Activated CD8-positive, alpha-beta memory T cell treated with anti-CD3 and anti-CD28 coated beads for 1 hour (primary cell): ENCODE measurements at places on chromosomes 12 and 14.

DNA sequence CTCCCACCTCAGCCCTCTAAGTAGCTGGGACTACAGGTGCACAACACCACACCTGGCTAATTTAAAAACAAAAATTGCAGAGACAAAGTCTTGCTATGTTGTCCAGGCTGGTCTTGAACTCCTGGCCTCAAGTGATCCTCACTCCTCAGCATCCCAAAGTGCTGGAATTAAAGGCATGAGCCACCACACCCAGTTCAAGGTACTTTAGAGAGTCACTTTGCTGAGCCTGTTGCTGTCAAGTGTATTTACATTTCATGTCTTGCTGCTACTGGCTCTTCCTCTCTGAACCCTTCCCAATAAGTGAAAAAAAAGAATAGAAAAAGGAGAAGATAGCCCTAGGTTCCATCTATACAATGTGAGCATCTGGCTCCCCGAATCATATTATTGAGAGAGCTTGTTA lies 38.4 kb downstream of the SLCO1A2 start:
- no peak for DNase-seq

- DNase-seq, result no peak
These were observed 52.3 kb upstream of the BCL2L14 start for GRCh38 chr12:12018454-12018853.

DNA sequence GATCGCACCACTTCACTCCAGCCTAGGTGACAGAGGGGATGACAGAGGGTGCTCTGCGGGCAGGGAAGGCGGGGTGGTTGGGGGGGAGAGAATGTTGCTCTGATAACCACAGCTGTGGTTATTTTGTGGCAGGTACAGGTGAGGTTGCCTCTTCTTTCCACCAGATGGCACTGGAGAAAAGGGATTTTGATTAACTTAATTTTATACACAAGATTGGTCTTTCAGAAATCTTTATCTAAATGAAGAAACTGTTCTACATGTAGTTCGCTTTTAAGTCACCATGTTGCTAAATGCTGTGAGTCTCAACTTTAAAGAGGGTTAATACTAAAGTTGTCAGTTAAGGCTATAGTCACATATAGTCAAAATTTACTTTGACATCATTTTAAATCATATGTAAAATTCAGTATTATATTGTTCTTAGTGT lies 25.7 kb downstream of the FGF23 start:
- peak; percentile 27 for DNase-seq

- no peak for DNase-seq
These were observed 10.9 kb upstream of the MYL2 start for GRCh38 chr12:110931315-110931728.

DNA sequence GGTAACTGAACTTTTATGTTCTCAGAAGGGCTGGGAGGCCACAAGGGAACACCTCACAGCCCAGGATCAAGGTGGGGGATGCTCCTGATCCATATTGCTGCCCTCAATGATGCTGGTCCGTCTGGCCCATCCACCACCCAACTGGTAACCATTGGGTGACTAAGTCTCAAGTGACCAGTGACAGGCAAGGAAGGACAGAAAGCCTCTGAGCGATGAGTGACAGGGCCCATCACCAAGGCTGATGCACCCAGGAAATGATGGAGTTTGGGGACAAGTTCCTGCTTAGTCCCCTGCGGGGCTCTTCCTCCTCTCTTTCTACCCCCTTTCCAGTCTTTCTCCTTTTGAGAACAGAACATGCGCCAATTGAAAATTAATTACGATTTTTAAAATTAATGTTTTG lies 2.6 kb upstream of the MMP19 start:
- DNase-seq, result no peak

DNA sequence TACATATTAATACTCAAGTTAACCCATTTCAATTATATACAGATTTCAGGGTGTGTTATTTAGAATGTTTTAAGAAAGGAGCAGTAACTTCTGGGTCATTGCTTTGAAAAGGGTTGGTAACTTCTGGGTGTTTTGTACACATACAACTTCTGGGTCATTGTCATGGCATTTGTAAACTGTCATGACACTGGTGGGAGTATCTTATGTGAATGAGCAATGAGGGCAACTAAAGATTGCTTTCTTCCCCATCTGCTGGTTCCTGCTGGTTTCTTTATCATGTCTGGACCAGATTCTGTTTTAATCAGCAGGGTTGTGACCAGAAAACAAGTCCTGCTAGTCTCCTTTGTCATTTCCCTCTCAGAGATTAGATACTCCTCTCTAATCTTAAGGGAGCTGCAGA lies 713.3 kb downstream of the LRFN5 start:
- DNase-seq, result no peak

DNA sequence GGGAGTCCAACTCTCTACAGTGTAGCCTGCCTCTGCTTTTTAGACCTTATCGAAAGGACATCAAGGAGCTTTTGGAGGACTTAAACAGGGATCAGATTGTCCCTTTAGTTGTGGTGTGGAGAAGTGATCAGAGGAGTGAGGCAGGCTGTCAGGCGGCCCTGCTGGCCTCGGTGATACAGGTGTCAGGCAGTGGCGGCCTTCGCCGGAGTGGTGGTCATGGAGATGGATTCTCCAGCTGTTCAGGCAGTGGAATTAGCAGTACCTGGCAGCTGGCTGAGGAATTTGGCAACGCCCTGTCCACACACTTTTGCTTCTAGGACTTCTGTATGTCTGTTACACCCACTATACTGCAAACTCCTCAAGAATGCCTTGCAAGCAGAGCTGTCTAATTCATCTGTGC lies 4.2 kb upstream of the CLMN start:
- DNase-seq, result no peak

GRCh38 chr12:77751939-77752338 lies 78.8 kb upstream of the NAV3 start:
- DNase-seq, result no peak

GRCh38 chr14:24784981-24785380 lies 151.0 kb upstream of the GZMB start:
- no peak for DNase-seq

DNA sequence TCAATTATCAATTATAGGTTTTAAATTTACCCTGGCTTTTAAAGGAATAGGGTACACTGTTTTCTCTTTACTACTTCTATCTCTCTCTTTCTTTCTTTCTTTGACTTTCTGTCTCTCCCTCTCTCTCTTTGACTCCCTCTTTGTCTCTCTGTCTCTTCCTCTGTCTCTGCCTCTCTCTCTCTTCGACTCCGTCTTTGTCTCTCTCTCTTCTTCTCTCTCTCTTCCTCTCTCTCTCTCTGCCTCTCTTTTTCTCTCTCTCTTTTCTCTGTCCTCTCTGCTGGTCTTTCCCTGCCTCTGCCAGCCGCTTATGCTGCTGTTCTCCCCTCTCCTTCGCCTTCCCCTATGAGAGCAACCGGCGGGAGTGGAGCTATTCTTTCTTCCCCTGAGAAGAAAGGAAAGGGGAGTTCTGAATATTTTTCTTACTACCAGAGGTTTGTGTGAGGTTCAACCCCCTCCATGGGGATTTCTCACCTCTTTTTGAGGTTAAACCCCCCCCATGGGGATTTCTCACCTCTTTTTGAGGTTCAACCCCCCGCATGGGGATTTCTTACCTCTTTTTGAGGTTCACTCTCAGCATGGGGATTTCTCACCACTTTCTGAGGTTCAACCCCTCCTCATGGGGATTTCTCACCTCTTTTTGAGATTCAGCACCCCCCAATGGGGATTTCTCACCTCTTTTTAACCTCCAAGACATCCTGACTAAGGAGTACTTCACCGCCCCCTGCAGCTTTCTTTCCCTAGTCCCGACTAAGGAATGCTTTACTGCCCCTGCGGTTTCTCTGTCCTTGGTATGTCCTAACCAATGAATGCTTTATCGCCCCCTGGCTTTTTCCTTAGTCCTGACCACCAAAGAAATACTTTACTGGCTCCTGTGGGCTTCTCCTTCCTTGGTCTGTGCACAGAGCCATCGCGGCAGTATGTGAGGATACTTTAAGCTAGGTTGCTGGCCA lies 27.4 kb upstream of the DDHD1 start:
- DNase-seq, result no peak

- DNase-seq, result no peak
These were observed 7.4 kb downstream of the GLIPR1L1 start for GRCh38 chr12:75341873-75342272.

- DNase-seq, result no peak
These were observed 114.8 kb upstream of the FOXN3 start for GRCh38 chr14:89531661-89532335.

GRCh38 chr14:100019156-100019744 lies 46.0 kb upstream of the EVL start:
- DNase-seq, result no peak

DNA sequence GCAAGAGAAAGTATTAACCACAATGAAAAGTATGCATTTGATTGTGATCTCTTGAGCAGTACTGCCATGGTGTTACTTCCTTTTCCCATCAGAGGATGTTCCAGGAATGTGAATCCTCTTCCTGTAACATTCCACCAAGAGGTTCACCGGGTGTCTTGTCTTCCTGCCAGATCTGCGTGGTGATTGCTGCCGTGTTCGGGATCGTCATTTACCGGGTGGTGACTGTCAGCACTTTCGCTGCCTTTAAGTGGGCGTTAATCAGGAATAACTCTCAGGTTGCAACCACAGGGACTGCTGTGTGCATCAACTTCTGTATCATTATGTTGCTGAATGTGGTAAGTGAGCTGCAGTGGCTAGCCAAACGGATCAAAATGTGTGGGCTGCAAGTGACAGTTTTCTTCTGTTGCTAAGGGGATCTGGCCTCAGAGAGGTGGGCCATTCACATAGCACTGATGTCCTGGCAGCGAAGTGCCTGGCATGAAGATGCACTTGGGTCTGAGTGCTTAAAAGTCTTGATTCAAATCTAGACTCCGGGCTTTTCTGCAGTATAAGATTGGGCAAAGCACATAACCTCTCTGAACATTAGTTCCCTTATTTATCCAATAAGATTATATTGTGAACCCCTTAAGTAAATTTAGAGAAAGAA lies 123.4 kb downstream of the SLC5A8 start:
- no peak for DNase-seq

GRCh38 chr14:94099006-94099405 lies 11.5 kb upstream of the IFI27 start:
- DNase-seq, result no peak

DNA sequence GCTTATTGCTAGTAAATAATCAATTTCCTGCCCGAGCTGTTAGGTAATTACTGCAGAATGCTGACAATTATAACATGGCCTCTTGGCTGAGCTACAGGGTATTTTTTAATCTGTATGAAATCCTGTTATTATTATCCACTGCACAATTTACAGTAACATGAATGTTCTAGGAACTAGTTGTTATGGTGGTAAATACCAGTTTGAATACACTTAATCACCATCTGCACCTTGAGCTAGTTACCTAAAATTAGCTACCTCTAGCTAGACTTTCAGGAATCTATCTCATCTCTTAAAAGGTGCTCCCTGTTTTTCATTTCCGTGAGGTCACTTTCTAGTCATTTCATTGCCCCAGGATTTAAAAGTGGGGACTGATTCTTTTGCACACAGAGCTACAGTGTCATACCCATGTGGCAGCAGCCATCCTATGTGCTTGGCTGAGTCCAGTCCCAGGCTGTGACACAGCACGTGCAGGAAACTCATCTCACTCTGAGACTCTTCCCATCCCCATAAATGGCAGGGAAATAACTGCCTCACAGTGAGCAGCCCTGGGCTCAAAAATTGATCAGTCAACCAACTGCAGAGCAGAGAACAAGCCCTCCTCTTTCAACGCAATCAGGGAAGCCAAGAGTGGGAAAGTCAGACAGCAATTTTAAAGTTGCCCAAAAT lies 37.6 kb downstream of the DCP1B start:
- no peak for DNase-seq

DNA sequence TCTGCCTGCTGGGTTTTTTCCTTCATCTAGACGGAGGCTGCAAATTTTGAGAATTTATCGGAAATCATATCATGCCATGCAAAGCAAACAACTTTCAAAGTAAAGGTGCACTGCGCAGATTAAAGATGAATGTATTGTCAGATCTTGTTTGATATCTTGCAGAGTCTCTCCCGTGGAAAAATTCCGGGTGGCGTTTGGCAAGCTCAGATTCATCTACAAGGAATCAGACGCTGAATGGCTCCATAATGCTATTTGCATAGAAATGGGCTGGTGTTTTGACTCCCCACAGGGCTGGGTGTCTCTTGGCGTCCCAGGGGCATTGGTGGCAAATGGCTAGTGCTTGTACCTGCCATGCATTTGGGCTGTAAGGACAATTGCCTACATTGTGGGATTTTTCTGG lies 274.0 kb downstream of the VRK1 start:
- no peak for DNase-seq
